AG08396 (cell line): ENCODE measurements at places on chromosomes 12 and 14.

- DNase-seq = no peak
These were observed 195.0 kb upstream of the FOXG1 start for GRCh38 chr14:28571636-28572035.

GRCh38 chr12:55670276-55670675 lies 33.6 kb downstream of the OR10P1 start:
- no peak for DNase-seq

DNA sequence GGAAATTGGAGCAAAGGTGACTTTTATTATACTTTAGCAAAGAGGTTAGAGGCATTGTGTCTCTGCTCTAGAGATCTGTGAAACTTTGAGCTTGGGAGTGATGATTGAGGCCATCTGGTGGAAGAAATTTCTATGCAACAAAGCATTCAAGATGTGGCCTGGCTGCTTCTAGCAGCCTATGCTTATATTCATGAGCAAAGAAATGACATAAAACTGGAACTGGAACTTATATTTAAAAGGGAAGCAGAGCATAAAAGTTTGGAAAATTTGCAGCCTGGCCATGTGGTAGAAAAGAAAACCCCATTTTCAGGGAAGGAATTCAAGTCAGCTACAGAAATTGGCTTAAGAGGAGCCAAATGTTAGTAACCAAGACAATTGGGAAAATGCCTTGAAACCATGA lies 70.4 kb downstream of the SDR9C7 start:
- no peak for DNase-seq

GRCh38 chr14:69346710-69347109 lies 51.4 kb downstream of the ERH start:
- peak; percentile 49 for DNase-seq

GRCh38 chr12:94819011-94819410 lies 168.7 kb upstream of the TMCC3 start:
- no peak for DNase-seq

DNA sequence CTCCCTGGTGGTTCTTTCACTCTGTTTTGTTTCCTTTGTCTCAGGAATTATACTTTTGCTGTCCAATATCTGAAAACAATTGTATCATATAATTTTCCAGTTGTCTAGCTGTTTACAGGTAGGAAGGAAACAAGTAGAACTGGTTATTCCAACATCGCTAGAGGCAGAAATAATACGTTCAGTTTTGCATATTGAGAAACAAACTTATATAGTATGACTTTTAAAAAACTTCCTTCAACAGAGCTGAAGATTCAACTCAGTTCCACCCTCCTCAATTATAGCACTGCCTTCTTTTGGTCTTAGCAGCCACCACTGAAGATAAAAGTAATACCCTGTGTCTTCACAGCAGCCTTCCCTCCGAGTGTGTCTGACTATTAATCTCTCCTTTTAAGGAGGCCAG lies 214.3 kb downstream of the EFCAB11 start:
- DNase-seq = no peak

DNA sequence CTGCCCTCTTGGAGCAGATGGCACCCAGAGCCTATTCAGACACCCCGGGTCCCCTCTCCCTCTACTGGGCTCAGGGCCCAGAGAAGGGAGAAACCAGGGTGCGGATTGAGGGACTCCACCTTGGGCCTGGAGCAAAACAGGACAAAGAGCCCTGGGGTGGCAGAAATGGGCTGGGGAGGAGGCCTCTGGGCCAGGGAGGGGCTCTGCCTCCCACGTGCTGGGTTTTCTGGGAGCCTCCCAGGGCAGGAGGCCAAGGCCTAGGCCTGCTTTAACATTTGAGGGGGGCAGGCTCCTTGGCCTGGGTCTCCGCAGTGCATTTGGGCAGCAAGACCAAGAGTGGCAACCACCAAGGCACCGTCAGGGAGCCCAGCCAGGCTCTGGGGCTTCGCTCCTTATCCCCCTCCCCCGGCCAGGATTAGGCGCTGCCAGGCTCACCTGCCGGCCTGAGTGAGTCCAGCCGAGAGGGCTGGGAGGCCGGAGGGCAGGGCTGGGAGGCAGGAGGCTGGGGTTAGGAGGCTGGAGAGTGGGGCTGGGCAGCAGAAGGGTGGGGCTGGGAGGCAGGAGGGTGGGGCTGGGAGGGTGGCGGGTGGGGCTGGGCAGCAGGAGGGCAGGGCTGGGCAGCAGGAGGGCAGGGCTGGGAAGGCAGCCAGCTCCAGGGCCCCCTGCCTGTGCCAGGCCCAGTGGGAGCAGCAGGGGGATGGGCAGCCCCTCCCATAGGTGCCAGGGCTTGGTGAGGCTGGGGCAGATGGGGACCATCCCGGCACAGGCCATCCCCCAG lies 101.8 kb upstream of the EIF5 start:
- DNase-seq = no peak

GRCh38 chr12:70648831-70649230 lies 11.6 kb upstream of the PTPRB start:
- DNase-seq = peak; percentile 19
